ENCODE measurements at places on chromosomes 3 and 15.

GRCh38 chr3:29694331-29694730 is 413.5 kb downstream of the RBMS3 start:
- no peak for DNase-seq

GRCh38 chr3:80094589-80094988 is 326.8 kb upstream of the ROBO1 start:
- no peak for DNase-seq

DNA sequence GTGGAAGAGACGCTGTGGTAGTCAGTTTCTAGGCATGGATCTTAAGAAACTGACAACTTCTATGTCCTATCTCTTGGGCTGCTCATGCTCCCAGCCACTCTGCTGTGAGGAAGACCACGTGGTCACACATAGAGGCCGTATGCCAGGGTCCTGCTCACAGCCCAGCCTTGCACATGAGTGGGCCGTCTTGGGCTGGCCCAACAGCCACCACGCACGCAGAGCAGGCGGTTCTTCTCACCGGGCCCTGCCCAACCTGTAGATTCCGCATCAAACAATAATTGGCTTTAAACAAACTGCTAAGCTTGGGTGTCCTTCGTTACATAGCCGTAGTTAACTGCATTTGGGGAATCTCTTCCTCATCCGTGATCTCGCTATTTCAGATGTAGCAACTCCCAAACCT is 26.0 kb downstream of the SLC41A3 start:
- DNase-seq, result peak; percentile 9

DNA sequence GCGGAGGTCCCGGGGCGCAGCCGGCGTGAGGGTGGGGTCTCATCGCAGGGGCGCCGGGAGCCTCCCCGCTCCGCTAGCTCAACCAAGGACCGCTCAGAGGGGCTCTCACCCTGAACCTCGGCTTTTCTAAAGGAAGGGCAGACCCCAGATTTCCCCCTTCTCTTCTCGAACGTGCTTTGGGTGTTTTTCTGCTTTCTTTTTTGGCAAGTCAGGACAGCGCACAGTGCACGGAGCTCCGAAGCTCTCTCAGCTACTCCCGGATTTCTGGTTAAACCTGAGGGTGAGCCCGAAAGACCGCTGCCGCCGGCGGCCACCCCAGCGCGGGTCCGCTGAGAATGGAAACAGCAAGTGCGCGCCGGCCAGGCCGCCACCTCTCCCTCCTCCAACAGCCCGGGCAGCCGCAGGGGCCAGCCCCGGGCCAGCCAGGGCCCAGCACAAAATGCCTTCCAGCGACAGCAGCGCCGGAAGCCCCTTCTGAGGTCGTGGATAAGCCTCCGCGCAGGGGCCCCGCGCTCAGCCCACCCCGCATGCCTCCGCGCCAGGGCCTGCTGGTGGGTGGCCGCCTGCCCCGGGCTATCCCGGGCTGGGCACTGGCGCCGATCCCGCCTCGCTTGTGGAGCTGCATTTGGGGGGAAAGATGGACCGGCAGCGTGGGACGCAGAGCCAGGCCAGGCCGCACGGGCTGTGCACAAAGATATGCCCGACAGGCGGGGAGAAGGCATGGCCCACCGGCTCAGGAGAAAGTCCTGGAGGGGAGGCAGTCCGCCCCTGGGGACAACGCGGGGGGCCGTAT is 8.2 kb upstream of the OCA2 start:
- DNase-seq, result peak; percentile 30

- DNase-seq, result no peak
Measured at GRCh38 chr15:75073197-75073596, 49.8 kb downstream of the PPCDC start.

DNA sequence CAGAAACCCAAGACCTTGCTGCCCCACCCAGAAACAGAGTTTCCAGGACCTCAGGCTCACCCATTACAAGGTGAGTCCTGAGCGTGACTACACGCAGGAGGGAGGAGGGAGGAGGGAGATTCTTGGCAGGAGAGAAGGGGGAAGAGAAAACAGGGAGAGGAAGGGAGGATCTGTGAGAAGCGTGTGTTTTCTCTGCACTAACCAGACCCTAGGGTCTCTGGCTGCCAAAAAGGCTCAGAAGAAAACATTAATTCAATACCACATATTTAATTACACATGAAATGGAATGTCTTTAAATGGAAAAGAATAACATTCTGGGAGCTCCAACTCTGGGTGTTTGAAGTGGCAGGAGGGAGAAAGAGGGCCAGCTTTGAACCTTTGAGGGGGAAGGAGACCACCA is 309.0 kb downstream of the NTRK3 start:
- DNase-seq, result no peak

DNA sequence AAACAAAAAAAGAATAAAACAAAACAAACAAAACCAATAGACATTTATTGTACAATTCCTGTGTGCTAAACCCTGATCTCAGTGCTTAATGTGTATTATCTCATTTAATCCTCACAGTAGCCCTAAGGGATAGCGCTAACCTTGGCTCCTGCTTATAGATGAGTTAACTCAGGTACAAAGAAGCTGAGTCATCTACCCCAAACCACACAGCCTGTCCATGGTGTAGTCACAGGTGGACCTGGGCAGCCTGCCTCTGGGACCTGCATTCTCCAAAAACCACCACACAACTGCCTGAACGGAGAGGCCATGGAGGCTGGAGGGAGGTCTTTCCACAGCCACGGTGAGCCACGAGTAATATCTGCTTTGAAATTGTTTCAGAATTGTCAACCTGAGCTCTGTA is 5.5 kb upstream of the CLN6 start:
- no peak for DNase-seq

Measured in D341Med (cell line).